ENCODE measurements at places on chromosomes 7 and 10. TPM values are rescaled to one million over a fixed set of nuclear protein-coding genes. Genes with fewer than 3 reads are reported as not detected.

DNA sequence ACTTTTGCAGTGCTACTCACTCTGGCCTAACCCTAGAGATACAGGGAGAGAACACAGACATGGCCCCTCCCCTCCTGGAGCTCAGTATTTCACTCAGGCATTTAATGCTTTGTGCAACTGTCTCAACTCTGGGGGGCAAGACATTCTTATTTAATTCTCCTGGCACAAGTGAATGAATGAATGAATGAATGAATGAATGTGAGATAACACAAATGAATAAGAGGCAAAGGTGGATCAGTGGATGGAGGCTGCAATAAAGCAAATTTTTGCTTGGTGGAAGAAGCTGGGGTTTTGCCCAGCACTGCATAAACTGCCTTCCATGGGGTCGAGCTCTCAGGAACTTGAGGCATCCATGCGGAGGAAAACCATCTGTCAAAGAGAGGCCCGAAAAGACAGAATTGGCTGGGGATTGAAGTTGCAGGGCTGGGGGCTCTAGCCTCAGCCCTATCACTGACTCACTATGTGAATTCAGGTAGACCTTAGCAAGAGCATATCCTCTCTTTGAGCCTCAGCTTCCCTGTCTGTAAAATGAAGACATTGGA lies 441.4 kb upstream of the ZMIZ1 start:
- no peak for DNase-seq

DNA sequence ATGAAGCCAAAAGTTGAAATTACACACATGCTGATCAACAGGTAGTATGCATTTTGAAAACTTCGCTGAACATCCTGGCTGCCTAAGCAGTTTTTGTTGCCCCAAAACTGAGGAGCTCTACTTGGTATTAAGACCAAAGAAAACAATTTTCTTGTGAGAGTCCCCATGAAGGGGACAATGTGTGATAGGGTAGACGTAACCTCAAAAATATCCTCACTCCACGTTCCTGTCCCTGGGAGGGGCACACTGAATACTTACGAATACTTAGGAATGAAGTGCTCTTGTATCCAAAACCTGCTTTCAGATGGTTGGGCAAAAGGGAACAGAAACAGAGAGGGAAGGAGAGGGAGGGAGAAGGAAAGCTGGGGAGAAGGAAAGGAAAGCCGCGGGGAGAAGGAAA lies 24.7 kb downstream of the CCDC6 start:
- no peak for DNase-seq

DNA sequence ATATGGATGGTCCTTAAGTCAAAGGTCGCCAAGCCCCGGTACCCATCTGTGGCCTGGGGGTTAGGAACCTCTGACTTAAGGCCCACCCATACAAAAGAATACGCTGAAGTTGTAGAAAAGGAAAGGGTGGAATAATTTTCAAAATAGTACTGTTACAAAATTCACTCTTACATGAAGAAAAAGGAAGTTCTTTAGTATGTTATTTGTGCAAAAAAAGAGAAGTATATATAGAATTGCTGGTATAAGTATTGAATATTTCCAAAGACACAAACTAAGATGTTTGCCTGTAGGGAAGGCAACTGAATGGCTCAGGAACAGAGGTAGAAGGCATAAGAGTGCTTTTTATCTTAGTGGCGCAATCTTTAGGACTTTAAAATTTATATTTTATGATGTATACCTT lies 78.7 kb downstream of the PRLHR start:
- DNase-seq = no peak

- no peak for DNase-seq
Measured at GRCh38 chr10:57972783-57973182, 294.9 kb downstream of the IPMK start.

GRCh38 chr10:44386546-44387052 lies 1.7 kb upstream of the CXCL12 start:
- no peak for DNase-seq

DNA sequence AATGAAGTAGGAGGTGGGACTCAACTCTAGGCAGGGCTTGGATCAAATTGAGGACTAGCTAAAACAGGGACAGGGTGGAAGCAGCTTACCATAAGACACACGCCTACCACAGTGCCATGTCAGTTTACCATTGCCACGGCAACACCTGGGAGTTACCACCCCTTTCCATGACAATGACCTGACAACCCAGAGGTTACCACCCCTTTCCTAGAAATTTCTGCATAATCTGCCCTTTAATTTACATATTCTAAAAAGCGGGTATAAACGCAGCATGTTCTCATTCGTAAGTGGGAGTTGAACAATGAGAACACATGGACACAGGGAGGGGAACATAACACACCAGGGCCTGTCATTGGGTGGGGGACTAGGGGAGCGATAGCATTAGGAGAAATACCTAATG lies 72.7 kb downstream of the GCC1 start:
- no peak for DNase-seq

DNA sequence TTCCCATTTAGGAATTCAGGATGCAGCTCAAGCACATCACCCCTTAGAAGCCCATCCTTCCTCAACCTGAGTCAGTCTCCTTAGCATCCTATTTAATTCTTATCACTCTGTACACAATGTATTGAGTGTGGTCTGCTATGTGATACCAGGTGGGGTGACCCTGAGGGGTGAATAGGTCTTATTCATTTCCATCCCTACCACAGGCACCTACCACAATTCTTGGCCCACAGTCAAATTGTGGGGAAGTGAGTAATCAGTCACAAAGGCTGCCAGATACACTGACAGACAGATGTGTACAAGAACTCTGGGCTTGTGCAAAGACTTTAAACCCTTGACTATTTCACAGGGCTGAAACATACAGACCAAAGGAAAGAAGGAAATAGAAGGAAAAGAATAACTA lies 560.5 kb downstream of the PARD3 start:
- DNase-seq = no peak

DNA sequence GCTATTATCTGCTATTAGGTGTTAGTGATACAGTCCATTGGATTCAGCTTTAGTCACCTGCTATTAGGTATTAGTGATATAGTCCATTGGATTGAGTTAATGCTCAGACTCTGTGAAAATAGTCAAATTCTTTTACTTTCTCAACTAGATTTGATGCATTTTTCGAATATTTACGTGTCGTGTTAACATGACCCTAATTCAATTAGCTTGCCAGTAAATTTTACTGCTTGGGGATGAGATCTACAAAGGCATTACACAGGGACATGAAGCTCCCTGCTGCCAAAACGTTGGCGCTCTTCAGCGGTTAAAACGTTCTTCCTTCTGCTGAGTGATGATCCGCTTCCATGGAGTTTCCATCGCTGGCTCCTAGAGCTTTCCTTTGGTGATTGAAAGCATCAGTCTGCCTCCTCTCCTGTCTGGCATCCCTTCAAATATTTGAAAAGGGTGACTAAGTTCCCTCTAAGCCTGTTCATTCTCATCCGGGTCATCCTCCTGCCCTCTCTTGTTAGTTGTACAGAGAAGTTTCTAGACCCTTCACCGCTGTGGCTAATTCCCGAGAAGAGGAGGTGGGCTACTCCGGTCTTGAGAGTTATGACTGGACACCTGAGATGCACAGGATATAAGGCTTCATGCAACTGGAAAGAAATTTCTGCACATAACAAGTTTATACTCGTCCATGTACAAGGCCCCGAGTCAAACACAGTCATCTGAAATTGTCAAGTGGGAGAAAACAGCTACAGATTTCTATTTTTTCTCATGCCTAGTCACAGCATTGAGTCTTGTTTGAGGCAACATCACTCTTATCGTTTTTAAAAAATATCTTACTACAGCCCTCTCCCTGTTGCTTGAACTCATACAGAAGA lies 254.0 kb downstream of the KLF6 start:
- no peak for DNase-seq

DNA sequence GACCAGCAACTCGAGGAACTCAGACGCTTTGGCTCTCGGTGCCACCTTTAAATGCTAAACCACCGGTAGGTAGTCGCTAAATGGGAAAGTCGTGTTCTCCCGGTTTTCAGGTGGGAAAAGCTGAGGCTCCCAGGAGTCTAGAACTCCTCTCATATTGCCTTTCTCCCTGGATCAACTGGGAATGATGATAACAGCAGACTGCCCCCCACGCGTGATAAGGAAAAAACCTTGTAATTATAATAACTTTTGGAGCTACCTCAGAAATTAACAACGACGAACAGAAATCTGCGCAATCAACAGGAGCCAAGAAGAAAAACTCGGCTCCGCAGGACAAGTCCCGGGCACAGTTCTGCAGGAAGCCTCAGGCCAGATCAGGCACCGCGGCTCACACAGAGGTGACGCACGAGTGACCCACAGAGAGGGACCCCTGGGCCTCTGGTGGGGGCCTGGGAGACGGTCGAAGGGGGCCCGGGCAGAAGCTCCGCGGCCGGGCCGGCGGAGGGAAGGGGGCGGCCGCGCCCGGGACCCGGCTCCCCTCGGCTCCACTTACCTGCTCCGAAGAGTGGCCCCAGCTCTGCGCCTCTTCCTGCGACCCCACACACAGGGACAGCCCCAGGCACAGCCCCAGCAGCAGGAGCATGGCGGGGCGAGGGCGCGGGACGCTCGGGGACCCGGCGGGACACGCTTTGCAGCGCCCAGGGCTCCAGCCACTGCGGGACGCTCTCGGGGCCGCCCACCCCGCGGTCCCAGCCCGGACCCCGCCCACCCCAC lies at the start of gene ITIH5:
TSS of gene ITIH5 (minus strand) at position 714 of the 771 bp plus-strand sequence. CDS start at position 640, 74 bp downstream.
- no peak for DNase-seq

DNA sequence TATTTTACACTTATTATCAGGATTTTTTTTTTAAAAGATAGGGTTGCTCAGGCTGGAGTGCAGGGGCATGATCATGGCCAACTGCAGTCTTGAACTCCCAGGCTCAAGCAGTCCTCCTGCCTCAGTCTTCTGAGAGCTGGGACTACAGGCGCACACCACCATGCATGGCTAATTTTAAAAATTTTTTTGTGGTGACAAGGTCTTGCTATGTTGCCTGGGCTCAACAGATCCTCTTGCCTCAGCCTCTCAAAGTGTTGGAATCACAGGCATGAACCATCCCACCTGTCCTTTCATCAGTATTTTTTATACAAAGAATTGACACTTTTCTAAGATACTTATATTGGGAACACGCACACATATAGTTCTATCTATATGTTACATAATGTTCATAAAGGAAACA lies 99.3 kb downstream of the PIP4K2A start:
- DNase-seq = no peak

GRCh38 chr10:78618050-78618449 lies 450.7 kb upstream of the ZMIZ1 start:
- DNase-seq = no peak

- DNase-seq = no peak
Measured at GRCh38 chr7:29084832-29085231, 61.5 kb downstream of the CPVL start.

DNA sequence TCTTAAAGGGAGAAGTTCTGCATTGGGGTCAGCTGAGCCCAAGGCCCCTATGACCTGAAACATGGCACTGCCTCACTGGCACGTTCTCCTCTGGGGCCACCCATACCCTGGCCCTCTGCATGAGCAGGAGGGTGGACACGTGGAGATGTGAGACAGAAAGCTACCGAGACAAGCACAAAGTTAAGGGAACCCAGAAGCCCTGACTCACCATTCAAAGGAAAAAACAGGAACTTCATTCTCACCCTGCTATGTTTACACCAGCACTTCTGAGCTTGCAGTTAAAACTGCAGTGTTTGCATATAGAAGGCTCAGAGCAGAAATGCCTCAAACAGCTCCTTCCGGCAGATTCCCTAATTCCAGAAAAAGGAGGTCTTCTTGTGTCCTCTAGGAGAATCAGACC lies 41.7 kb downstream of the DENND11 start:
- DNase-seq = no peak

GRCh38 chr10:122861711-122862161 lies 16.1 kb upstream of the CUZD1 start:
- no peak for DNase-seq

Gene UTF1
- not detected for polyA plus RNA-seq

Gene SEMA3D
- 5.7 TPM for polyA plus RNA-seq

Gene SPDYE2
- polyA plus RNA-seq = not detected

Gene ATAD1
- 31.3 TPM for polyA plus RNA-seq

Gene SRRM3
- polyA plus RNA-seq = 2.0 TPM

Gene ELN
- polyA plus RNA-seq = 2.8 TPM

Gene GPR141
- polyA plus RNA-seq = not detected

Measured in AG04450 (cell line).